HFFc6 (cell line): ENCODE measurements at places on chromosomes 16 and 17. TPM values are rescaled to one million over a fixed set of nuclear protein-coding genes. Genes with fewer than 3 reads are reported as not detected.
A peak's percentile ranks its signal among the peaks of the same experiment; 100 is the strongest.

The FBXL16 gene
- not detected in 3 replicates for total RNA-seq

The CYLD gene
- 41.4 to 52.7 TPM (median 44.8 TPM) in 3 replicates for total RNA-seq

The USB1 gene
- 62.9 to 89.7 TPM (median 81.9 TPM) in 3 replicates for total RNA-seq

The NAA60 gene
- 35.1 to 40.0 TPM (median 37.2 TPM) in 3 replicates for total RNA-seq

The MT3 gene
- not detected in 3 replicates for total RNA-seq

The KRTAP2-4 gene
- not detected in 3 replicates for total RNA-seq

DNA sequence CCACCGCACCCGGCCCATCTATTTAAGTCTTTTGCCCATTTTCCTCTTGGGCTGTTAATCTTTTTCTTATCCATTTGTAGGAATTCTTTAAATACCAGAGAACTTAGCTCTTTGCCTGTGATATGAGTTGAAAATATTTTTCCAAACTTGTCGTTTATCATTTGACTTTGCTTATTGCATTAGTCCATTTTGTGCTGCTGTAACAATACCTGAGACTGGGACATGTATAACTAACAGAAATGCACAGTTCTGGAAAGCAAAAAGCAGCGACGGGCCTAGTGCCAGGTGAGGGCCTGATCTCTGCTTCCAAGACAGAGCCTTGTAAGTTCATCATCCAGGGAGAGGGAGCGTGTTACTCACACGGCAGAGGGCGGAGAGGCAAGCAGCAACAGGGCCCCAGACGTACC is 25.6 kb upstream of the BHLHA9 start:
- H3K4me3 ChIP-seq, result no peak overlapping the region
- H3K27me3 ChIP-seq, result peaks cover 9% of the 10 kb centered on the region
- no peak for DNase-seq
- H3K4me1 ChIP-seq, result peaks cover 7% of the 10 kb centered on the region
- no peak overlapping the region for H3K27ac ChIP-seq

GRCh38 chr17:35732806-35733136 is 1.3 kb downstream of the RASL10B start:
- H3K27ac ChIP-seq, result no peak overlapping the region
- H3K27me3 ChIP-seq, result peaks cover 3% of the 10 kb centered on the region
- DNase-seq, result no peak
- H3K4me3 ChIP-seq, result peak overlapping the region; percentile 84

- no peaks in the 10 kb centered on the region for H3K36me3 ChIP-seq
- H3K27me3 ChIP-seq, result peaks cover 11% of the 10 kb centered on the region
- H3K4me1 ChIP-seq, result peaks cover 48% of the 10 kb centered on the region
- DNase-seq, result no peak
- H3K27ac ChIP-seq, result peak overlapping the region; percentile 33; the same call in 1 of the 2 replicates
Observed at GRCh38 chr17:28532050-28532960, 20.1 kb downstream of the UNC119 start.

DNA sequence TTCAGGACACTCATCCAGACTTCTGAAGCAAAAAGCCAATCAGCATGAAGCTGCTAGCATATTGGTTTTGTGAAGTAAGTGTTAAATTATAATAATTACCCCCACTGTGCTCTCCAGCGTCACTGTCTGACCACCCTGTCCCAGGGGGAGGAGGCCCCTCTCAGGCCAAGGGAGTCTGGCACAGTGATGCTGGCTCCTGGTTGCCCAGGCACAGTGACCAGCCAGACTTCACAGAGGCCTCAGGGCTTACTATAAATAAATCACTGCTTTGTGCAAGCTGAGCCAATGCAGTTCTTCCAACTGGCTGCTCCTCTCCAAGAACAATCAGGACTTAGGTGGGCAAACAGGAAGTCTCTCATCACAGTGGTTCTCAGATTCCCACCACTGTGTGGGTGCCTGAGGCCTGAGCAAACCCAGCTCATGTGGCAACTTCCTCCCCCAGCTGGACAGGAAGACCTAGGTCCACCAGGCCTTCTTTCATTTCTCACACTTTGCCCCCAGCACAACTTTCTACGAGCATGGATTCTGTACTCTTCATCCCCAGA is 1.7 kb upstream of the DBNDD1 start:
- peak overlapping the region; percentile 87 for H3K27ac ChIP-seq
- DNase-seq, result peak; percentile 52
- H3K4me1 ChIP-seq, result peaks cover 35% of the 10 kb centered on the region
- H3K4me3 ChIP-seq, result peak overlapping the region; percentile 84
- H3K27me3 ChIP-seq, result peaks cover 2% of the 10 kb centered on the region; the same call in 1 of the 2 replicates
- peaks cover 6% of the 10 kb centered on the region for H3K36me3 ChIP-seq

- no peak for DNase-seq
- no peak overlapping the region for H3K27ac ChIP-seq
- H3K4me3 ChIP-seq, result no peak overlapping the region
- peaks cover 38% of the 10 kb centered on the region for H3K27me3 ChIP-seq
- H3K36me3 ChIP-seq, result no peaks in the 10 kb centered on the region
Observed at GRCh38 chr17:58360296-58361063, 8.5 kb upstream of the SUPT4H1 start.

DNA sequence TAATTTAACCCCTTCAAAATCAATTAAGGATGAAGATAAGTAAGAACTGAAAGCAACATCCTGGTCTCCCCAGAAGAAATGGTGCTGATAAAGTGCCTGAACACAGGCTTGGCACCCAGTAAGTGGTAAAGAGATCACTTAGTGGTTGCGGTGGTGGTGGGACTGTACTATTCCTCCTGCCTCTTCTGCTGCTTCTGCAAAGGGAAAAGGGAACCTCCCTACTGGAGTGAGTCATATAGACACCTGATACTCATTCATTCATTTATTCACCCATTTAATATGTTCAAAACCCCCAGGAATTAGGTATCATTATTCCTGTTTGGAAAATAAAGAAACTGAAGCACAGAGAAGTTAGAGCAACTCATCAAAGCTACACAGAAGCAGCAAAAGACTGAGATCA is 60.6 kb downstream of the CDYL2 start:
- peaks cover 30% of the 10 kb centered on the region for H3K36me3 ChIP-seq
- H3K4me1 ChIP-seq, result peaks cover 17% of the 10 kb centered on the region

DNA sequence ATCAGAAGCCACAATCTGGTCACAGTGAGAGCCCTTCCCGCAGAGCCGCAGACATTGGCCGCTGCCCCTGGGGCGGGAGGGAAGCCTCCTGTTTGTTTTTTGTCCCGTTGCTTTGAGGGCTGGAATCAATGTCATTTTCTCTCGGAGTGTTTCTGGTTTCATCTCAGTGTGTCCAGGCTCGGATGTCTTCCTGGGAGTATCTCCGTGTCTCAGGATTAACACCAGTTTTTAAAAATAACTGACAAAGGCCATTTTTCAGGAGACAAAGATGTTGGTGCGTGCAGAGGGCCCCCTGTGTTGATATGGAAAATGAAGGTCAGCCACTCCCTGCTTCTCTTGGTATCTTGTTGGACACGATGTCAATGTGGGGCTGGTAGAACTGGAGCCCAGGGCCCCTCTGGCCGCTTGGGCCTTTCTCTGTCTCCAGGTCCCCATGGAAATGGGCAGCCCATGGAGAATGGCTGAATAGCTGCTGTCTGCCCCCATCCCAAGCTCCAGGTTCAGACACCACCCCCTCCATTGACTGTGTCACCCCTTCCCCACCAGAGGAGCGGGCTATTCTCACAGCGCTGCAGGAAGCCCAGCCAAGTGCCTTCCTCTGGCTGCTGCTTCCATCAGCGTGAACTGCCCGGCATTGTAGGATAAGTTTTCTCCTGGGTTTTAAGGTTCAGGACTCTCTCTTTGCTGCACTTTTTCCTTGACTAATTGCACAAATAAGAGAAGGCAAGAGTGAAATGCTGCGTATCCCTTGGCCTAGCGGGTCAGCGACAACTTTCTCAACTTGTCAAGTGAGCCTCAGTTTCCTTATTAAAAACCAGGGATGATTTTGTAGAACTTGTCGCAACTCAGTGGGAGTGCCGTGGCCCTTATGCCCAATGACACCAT is 72.2 kb upstream of the METTL9 start:
- no peak overlapping the region for H3K27ac ChIP-seq
- H3K27me3 ChIP-seq, result peaks cover 19% of the 10 kb centered on the region
- no peaks in the 10 kb centered on the region for H3K4me1 ChIP-seq
- no peaks in the 10 kb centered on the region for H3K36me3 ChIP-seq
- DNase-seq, result no peak
- H3K4me3 ChIP-seq, result no peak overlapping the region

DNA sequence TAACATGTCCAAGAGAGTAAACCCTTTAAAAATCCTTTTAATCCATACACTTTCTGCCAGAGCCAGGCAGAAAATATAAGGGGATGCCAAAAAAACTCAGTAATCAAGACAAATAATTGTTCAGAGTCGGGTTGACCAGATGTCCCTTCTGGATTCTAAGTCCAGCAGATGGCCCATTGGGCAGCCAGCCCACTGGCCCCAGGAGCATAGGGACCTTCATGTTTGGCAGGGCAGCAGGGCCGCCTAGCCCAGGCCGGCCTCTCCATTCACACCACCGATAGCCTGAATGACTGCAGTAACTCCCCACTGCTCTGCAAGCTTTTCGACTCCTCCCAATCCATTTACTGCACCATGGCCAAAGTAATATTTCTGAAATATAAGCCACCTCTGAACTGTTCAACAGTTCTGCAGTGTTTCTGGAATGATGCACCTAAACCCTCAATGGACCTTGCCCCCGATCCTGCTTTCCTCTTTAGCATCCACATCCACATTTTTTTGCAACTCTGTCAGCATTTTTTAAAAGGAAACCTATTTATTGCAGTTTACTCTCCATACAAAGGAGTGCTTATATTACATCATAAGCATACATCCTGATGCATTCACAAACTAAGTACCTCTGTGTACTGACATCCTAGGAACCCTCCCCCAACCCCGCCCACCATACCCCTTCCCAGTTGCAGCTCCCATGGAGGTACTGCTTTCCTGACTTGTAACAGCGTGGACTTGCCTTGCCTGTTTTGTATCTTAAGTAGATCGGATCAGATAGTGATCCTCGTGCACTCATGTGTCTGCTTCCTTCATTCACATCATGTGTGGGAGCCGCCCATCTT is 46.4 kb downstream of the LDHD start:
- H3K27me3 ChIP-seq, result no peaks in the 10 kb centered on the region; the same call in 1 of the 2 replicates
- H3K4me3 ChIP-seq, result no peak overlapping the region
- DNase-seq, result no peak
- H3K36me3 ChIP-seq, result no peaks in the 10 kb centered on the region
- H3K4me1 ChIP-seq, result peaks cover 11% of the 10 kb centered on the region

DNA sequence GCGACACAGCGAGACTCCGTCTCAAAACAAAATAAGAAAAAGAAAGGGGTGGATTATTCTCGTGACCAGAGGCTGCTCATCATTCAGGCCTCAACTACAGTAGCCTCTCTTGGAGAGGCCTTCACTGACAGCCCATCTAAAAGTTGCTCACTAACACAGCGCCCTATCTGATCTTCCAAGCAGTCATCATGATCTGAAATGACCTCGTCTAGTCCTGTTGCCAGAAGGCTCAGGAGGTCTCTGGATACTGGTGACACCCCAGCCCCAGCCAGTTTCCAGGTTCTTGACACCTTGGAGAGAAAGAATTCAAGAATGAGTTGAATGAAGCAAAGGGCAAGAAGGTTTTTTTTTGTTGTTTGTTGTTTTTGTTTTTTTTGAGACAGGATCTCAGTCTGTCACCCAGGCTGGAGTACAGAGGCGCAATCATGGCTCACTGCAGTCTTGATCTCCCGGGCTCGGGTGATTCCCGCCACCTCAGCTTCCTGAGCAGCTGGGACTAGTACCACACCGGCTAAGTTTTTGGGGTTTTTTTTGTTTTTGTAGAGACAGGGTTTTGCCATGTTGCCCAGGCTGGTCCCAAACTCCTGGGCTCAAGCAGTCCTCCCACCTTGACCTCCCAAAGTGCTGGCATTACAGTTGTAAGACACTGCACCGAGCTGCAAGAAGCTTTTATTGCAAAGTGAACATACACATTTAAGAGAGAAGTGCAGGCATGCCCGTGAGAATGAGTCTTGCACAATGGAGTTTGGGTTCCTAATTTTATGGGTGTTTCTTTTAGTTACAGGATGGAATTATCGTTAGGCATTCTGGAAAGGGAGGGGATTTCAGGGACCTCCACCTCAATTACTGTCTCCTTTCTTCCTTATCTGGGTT is 2.7 kb upstream of the ZC3H7A start:
- H3K27ac ChIP-seq, result peak overlapping the region; percentile 62
- H3K36me3 ChIP-seq, result peaks cover 42% of the 10 kb centered on the region
- peaks cover 62% of the 10 kb centered on the region for H3K4me1 ChIP-seq
- DNase-seq, result no peak

- DNase-seq, result peak; percentile 84
- no peaks in the 10 kb centered on the region; the same call in 1 of the 2 replicates for H3K27me3 ChIP-seq
- H3K36me3 ChIP-seq, result peaks cover 9% of the 10 kb centered on the region
- H3K4me3 ChIP-seq, result peak overlapping the region; percentile 81
- H3K4me1 ChIP-seq, result peaks cover 51% of the 10 kb centered on the region
- H3K27ac ChIP-seq, result peak overlapping the region; percentile 77
Observed at GRCh38 chr17:64115822-64116534, 14.0 kb downstream of the ERN1 start.
